ENCODE measurements at places on chromosomes 3 and 15.

DNA sequence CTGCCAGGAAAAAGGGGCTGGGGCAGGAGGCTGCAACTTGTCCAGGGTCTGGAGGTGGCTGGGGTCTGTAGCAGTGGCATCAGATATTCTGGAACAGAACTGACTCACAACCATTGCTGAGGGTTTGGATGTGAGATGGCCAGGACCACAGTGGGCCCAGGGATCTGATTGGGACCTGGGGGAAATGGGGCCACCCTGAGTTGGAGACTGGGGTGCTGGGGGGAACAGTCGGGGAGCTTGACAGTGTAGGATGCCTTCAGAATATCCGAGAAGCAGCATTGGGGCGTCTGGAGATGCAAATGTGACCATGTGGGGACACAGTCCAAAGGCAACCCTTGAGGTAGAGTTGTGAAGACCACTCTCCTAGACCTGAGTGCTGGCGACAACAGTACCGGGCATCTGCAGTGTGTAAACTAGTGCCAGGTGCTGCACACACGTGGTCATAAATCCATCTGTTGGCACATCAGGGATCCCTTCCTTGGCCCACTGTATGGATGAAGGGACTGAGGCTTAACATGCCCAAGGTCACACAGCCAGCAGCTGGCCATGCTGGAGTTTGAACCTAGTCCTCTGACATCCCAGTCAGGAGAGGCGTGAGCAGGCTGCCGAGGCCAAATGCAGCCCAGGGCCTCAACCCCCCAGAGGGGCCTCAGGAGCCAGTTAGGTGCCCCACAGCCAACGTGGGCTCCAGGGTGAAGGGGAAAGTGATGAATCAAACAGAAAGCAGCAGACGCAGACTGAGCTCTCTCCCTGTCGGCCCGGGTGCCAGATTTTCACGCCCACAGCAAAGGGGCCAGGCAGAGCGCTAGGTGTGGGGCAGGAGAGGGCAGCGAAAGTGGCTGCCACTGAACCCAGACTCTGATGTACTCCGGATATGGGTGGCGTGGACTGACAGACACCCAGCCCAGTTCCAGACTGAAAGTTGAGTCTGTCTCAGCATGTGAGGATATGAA lies 18.8 kb downstream of the HEMK1 start:
- DNase-seq, result peak; percentile 75

GRCh38 chr3:9396301-9396631 lies 1.1 kb upstream of the SETD5 start:
- DNase-seq, result no peak

DNA sequence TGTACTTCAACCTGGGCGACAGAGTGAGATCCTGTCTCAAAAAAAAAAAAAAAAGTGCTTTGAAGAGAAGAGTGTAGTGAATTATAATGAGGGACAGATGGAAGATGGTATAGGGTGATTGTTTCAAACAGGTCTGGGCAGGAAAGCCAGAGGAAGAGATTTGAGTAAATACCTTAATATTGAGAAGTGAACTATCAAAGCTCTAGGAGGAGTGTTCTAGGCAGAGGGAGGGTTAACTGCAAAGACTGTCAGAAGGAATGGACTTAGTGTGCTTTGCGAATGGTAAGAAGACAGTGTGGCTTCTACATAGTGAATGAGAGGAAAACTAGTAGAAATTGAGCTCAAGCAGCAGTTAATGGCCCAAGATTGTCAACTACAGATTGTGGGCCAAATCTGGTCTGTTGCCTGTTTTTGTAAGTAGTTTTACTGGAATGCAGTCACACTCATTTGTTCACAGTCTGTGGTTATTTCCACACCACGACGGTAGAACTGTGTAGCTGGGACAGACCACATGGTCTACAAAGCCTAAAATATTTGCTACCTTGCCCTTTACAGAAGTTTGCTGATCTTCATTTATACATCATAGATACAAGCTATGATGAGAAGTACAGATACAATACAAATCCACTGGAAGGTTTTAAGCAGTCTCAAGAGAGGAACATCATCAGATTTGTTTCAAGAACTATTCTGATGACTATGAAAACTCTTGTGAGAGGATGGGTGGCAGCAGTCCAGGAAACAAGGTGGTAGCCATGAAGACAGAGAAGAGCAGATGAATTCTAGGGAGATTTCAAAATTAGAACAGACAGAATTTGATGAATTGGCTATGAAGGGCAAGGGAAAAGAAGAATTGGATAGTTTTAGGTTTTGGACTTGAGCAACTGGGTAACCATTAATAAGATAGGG lies 16.5 kb upstream of the USP50 start:
- DNase-seq, result no peak

DNA sequence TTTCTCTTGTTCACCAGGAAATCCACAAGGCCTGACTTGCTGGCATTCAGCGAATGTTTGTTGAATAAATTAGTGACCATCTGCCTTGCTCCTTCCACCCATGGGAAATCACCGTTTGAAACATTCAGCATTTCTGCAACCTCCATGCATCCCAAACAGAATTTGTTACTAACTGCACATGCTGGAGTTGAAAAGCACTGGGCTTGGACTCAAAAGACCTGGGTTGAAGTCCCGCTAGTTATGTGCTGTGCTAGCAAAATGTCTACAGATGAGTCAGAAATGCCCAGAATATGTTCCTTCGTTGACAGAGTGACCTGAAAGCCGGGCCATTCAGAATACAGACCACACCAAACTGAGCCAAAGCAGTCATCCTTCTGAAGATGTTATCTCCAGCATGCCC lies 144.6 kb downstream of the ALDH1A2 start:
- DNase-seq, result no peak

GRCh38 chr15:91609966-91610365 lies 243.5 kb upstream of the SLCO3A1 start:
- DNase-seq, result no peak

GRCh38 chr15:59170295-59171066 lies 36.2 kb upstream of the LDHAL6B start:
- DNase-seq, result no peak

DNA sequence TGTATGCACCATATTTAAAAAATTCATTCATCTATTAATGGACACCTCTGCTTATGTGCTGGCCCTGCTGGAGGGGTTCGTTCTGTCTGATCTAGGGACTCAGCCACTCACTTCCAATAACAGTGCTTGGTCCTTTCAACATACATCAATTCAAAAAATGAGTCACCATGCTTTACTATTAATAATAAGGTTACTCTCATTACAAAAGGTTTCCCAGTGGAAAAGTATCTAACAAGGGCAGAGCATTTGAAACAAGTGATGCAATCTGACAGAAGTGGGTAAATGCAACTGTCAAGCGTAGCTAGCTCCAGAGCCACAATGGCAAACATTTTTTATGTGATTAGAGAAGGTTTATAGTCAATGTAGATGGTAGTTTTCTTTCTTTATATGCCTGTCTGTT lies 67.9 kb upstream of the TNIK start:
- no peak for DNase-seq

GRCh38 chr15:31047437-31047836 lies 54.1 kb downstream of the TRPM1 start:
- no peak for DNase-seq

GRCh38 chr3:13886593-13887129 lies 6.8 kb upstream of the WNT7A start:
- DNase-seq, result no peak

- DNase-seq, result no peak
Measured at GRCh38 chr3:9625656-9626055, 23.6 kb upstream of the MTMR14 start.

DNA sequence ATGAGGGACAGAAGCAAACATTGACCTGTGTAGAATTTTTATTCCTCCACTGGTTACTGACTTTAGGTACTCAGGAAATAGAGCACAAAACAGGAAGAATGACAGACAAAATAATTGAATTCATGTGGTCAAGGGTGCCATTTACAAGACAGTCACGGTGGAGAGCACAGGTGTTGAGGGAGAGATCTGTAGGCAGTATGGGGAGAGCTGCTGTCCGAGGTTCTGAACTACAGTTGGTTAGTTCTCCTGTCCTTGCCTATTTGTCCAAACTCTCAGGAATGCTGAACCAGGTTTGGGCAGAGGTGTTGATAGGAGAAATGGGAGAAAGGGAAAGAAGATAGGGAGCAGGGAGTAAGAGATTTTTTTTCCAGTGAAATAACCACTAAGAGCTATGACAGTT lies 178.5 kb upstream of the ZBTB20 start:
- DNase-seq, result no peak

- no peak for DNase-seq
Measured at GRCh38 chr15:88606070-88606794, 14.9 kb upstream of the AEN start.

DNA sequence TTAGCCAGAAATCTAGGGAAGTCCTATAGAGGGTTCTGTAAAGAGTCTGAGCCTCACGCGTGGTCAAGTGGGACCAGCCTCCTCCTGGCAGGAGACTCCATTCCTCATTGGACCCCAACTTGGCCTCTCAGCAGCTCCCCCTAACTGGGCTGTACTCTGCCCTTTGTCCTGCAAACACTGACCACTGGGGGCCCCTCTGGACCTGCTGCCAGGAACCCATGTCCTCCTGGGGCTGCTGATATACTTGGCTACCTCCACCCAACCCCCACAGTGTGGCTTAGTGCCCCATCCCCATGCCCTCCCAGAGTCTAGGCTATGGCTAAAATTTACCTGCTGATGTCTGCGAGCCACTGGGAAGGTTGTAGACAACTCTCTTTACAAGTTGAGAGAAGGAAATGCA lies 62.7 kb downstream of the UBP1 start:
- no peak for DNase-seq

DNA sequence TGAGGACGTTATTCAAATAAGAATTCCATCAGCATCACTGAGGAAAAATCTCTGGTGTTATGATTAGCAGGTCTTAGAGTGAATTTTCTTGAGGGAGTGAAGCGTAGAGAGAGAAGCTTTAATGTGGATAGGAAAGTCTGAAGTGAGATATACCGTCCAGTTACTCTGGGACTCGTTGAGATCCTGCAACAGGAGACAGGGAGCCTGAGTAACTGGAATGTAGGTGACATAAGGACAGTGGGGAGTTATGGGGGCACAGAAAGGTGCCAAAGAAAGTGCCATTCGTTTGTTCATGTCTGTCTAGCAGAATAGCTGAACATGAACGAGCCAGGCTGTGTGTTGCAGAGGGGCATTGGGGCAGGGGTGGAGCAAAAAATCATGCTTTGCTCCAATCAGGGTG lies 9.4 kb upstream of the BUB1B start:
- no peak for DNase-seq

- no peak for DNase-seq
Measured at GRCh38 chr3:18745472-18745871, 320.3 kb upstream of the SATB1 start.

- peak; percentile 65 for DNase-seq
Measured at GRCh38 chr15:74402873-74403587, 30.7 kb downstream of the SEMA7A start.

- DNase-seq, result no peak
Measured at GRCh38 chr3:186457236-186457635, 86.9 kb downstream of the CRYGS start.

DNA sequence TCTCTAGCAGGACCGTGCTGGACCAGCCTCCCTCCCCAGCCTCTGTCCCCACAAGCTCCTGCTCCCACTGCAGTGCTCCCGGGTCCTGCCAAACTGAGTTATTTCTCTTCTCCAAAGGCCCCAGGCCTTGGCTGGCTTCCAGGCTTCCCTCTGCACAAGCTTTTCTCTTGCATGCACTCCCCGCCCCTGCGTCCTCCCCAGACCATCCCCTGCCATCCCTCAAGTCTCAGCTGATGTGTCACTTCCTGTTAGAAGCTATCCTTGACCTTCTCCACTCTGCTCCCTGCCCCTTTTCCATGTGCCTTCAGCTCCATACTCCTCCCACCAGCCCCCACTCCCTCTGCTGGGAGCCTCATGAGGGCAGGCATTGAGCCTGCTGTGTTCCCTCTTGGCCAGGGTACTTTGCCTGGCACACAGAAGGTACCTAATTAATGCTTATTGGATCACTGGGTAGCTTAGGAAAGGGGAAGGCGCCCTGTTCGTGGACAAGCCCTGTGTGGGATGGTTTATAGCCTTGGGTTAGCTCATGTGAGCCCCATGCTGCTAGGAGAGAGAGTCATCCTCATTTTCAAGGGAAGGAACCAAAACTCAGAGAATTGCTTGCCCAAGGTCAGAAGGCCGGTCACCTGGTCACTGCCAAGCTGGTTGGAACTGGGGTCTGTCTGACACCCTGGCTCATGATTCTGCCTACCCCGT lies 56.4 kb downstream of the FEM1B start:
- DNase-seq, result no peak

DNA sequence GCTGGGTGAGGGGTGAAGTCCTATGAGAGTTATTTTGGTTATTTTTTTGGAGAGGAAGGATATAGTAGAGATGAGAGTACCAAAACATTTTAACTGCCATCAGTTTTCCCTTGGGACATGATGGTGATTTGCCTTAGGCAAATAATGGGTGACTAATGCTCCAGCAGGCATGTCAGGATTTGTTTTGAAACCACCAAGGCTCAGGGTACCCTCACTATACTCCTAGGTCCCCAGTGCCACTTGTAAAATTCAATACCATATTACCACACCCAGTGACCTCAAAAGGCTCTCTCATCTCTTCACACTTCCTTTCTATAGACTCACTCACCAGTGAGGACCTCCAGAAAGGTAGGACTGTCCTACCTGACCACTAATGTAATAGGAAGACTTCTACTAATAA lies 83.6 kb downstream of the WDR72 start:
- no peak for DNase-seq

GRCh38 chr15:76991048-76991447 lies 3.9 kb upstream of the PSTPIP1 start:
- no peak for DNase-seq

- DNase-seq, result no peak
Measured at GRCh38 chr3:62995530-62995929, 120.3 kb upstream of the CADPS start.

DNA sequence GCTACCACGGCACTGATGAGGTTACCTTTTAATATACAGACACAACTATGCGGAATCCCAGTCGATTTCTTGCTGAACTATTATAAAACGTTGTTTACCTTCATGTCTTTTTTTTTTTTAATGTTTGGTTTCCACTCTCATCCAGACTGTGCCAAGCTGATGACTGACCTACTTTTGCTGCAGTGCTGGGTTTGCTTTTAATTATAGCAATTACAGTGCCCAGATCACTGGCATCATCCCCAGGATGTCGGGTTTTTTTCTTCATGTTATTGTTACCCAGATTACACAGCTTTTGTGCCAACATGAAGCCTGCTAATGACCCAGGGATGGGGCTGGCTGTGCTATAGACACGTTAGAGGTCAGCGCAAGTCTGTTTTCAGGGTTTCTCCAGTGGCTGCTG lies 294.0 kb upstream of the ATP10A start:
- no peak for DNase-seq

DNA sequence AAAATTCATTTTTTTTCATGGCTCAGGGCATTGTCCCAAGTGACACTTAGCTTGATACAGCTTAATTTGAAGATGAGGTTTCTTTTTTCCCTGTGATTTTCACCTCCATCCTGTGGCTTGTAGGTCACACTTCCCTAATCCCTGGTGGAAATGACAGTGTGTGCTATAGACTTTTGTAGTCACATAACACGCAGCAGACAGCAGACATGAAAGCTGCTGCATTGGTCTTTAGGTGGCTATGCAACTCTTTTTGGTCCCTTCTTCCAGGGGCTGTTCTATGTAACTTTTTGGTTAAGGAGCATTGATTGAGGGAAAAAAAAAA lies 38.8 kb downstream of the TRAK1 start:
- no peak for DNase-seq
